Hindlimb muscle (tissue), 1 donor: ENCODE measurements at places on chromosomes 2 and 18.

DNA sequence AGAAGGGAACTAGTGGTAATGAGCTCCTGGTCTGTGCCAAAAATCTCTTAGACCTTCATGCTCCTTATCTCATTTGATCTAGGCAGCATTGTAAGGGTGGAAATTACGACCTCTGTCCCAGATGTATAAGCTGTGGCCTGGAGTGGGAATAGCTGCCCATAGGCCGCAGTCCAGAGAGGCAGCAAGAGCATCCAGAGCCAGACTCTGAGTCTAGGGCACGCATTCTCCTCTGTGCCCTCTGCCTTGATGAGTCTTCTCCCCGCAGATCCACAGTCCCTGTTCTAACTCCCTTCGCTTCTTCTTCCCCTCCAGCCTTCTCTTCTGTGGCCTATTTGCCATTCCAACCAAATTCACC is 304.6 kb downstream of the MYCN start:
- DNase-seq: no peak

DNA sequence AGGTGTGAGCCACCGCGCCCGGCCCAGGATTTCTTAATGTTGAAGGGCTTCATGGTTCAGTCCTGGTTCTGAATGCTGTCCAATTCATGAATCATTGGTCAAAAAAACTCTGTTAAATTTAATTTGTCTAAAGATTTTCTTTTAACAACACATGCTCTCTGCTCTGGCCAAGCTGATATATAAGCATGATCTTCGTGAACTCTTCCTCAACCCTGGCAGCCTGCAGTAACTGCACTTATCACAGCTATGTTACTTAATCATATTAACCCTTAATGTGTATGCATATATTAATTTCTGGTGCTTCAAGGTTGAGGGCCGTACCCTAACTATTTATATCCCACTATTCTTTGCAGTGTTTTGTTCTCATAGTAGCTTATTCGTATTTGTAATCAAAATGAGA is 29.4 kb upstream of the FRZB start:
- no peak for DNase-seq

DNA sequence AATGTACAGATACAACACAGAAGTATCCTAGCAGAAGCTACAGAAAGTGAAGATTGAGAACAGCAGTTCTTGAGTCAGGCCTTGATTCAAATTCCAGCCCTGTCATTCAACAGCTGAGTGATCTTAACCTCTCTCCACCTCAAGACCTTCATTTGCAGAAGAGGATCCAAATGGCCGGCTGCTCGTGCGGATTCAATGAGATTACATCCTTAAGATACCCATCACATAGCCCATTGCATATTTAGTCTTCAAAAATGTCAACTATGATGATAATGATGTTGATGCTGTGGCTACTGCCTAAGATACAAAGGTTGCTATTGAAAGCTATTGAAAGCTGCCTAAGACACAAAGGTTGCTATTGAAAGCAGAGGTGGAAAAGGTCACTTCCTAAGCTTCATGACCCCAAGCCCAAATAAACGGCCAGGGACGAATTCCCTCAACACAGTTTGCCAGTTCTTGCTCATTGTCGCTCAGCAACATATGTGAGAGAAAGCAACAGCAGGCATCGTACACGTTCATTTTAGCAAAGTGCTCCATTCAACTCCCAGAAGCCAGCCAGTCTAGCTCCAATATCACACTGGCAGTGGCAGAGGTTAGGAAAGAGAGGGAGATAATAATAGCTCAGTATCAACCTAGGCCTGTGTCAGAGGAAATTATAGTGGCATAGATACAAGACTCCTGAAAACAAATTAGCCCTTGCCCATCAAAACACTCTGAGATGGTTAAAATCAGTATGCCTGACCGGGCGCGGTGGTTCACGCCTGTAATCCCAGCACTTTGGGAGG is 36.1 kb downstream of the MRPL35 start:
- DNase-seq: no peak

DNA sequence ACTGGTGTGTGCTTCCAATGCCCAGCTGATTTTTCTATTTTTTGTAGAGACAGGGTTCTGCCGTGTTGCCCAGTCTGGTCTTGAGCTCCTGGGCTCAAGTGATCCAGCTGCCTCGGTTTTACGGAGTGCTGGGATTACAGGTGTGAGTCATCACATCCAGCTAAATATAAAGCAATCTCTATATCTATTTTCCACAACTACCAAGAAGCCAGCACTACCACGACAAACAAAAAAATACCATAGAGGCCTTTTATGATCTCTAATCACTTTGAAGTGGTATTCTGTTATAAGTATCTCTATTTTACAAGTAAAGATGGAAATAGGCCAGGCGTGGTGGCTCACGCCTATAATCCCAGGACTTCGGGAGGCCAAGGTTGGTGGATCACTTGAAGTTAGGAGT is 34.7 kb downstream of the C2orf74 start:
- no peak for DNase-seq

- DNase-seq: no peak
These were observed 4.6 kb downstream of the SPATS2L start for GRCh38 chr2:200311139-200311538.

DNA sequence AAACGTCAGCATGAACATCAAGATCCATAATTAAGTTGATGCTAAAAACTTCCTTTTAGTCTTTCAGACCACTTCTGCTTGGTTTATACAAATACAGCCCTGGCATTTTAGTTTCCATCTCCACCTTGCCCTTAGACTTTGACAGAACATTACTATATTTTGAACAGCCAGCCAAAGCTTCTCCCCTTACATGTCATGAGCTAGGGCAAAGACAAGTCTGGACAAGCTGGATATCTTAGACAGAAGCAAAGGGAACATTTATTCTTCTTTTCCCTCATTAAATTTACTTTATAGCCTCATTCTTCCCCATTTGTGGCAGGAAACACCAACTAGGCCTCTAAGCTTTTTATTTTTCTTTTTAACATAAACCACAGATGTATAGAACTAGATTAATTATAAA is 403.3 kb downstream of the SUCLG1 start:
- no peak for DNase-seq

GRCh38 chr2:9244985-9245544 is 38.5 kb downstream of the ASAP2 start:
- no peak for DNase-seq

DNA sequence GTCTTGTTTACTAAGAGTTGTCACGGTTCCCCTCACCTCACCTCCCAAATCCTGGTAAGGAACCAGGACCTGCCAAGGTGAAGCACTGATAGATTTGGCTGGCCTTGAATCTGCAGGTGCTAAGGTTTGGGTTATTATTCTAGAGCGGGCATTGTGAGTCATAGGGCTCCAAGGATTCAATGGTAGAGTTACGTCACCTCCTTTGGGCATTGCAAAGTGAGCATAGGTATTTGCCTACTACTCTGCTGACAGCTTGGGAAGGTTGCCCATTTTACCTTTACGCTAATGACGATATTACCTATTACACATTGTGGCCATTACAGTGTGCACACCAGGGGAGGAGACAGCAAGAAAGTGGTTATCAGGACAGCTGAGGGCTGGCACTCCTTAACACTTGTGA is 59.3 kb downstream of the SETBP1 start:
- DNase-seq: no peak

DNA sequence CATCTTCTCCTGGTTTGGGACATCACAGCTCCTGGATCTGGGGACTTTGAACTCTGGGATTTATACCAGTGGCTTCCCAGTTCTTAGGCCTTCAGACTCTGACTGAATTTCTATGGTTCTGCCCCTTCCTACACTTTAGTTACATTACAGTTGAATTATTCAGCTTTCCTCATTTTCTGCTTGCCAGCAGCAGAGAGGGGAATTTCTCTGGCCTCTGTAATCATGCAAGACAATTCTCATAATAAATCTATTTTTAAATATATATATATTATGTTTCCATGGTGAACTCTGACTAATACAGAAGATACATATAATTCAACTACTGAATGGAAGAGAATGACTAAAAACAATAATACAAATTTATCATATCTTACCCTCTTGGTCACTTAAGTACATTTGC is 1478.6 kb upstream of the ACVR2A start:
- no peak for DNase-seq

- no peak for DNase-seq
These were observed 14.2 kb upstream of the OXER1 start for GRCh38 chr2:42777883-42778805.

GRCh38 chr2:221203125-221203524 is 369.0 kb downstream of the EPHA4 start:
- no peak for DNase-seq

DNA sequence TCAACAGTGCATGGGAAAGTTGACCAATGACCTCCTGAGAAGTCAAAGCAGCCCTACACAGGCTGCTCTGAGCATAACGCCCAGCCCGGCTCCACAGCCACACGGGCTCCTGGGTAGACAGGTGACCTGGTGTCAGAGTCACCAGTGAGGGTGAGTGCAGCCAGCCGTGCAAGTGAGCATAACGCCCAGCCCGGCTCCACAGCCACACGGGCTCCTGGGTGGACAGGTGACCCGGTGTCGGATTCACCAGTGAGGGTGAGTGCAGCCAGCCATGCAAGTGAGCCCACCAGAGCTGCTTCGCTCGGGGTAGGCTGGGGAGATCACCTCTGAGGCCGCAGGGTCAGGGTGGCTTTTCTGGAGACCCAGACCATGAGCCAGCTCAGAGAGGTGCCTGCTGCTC is 94.3 kb upstream of the TMEM18 start:
- DNase-seq: no peak

DNA sequence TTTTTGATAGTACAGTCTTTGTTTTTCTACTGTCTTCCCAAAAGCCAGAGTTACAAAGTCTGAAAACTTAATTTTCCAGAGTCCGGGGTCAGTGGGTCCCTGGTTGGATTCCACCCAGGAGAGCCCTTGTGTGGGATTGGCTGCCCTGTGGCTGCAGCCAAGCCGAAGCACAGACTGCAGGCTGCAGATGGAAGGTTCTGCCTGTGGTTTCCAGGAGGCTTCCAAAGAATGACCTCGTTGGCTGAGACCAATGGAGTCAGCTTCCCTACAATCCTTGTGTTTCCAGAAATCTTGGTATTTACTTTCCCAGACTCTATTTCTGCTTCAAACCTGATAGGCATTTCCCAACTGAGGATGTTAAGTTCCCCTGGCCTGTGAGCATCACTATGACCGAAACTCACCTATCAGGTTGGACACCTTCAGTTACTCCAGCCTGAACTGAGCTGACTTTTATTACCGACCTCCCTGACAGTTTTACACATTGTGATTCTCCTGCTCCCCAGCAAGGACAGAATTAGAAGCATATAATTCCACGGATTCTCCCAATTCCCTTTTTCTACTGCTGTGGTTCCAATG is 117.5 kb upstream of the CCDC68 start:
- DNase-seq: no peak
